ENCODE measurements at places on chromosomes 6 and 20.

DNA sequence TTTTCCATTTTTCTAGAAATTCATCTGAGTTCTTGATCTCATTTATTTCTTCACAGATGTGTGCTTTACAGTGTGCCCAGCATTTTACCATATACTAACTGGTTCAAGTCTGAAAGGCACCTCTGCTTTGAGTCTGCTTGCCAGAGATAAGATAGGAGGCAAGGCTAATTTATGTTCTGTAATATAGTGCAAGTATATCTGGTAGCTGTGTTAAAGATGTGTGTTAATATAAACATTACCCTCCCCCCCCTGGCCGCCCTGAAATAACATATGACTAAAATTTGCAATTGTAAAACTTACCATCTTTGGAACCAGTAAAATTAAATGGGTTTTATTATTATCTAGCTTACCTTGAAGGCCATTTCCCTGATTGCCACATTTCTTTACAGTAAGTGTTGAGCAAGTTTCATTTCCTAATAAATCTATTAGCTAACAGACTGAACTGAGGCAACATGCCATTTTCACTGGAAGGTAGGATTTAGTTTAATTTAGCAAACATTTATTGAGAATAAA, 2.7 kb downstream of the FBXO9 start:
- DNase-seq, result no peak

GRCh38 chr6:9007027-9007426, 571.7 kb upstream of the SLC35B3 start:
- no peak for DNase-seq

DNA sequence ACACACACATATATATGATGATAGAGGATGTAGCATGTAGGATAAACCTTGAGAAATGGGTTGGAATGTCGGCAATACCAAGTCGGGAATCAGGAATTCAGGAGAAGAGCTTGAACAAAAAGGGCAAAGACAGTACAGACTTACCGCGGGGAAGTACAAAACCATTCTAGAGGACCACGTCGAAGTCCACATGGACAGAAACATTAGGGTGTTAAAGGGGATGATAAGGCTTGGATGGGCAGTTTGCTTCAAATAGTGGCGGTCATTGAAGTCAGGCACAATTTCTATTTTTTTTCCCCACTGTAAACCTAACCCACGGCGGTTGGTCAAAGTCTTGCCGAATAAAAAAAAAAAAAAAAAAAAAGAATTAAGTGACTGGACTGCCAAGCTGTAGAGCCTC, 766 bp upstream of the NUS1 start:
- no peak for DNase-seq

- no peak for DNase-seq
Measured at GRCh38 chr20:48180618-48181017, 395.3 kb upstream of the SULF2 start.

GRCh38 chr6:92122746-92123145, 1296.6 kb downstream of the EPHA7 start:
- DNase-seq, result no peak

DNA sequence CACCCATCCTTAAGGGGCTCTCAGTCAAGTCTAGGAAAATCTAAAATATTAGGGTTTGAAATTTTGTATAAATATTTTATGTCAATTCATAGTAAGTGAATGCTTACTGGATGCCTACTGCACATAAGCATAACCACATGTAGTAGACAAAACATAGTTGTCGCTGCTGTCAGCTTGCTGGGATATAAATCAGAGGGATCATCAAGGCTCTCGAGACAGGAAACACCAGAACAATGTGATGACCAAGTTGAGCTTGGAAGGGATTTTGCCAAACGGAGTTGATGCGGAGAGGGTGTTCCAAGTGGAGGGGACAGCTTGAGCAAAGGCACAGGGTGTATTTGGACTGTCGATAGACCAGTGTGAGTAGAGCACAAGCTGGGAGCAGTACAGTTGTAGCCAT, 105.8 kb upstream of the SUPT3H start:
- no peak for DNase-seq

DNA sequence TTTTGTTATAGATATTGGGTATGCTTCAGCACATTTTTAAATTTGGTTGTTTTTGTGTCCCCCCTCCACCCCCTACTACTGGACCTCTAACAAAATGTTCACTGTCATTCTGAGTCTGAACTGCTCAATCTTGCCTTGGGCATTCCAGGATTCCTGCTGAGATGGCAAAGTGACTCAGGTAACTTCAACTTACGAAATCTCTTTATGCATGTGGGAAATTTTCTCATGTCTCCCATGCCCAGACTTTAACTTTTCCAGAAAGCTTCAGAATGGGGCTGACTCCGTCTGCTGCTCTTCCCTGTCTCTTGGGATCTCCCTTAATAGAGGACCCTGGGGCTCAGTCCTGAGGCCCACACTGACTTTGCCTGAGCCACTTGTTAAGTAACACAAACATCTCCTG, 14.0 kb downstream of the CYP39A1 start:
- DNase-seq, result no peak
